Tongue (tissue), 3 donors: ENCODE measurements at places on chromosomes 1 and 21. TPM values are rescaled to one million over a fixed set of nuclear protein-coding genes. Genes with fewer than 3 reads are reported as not detected.

DNA sequence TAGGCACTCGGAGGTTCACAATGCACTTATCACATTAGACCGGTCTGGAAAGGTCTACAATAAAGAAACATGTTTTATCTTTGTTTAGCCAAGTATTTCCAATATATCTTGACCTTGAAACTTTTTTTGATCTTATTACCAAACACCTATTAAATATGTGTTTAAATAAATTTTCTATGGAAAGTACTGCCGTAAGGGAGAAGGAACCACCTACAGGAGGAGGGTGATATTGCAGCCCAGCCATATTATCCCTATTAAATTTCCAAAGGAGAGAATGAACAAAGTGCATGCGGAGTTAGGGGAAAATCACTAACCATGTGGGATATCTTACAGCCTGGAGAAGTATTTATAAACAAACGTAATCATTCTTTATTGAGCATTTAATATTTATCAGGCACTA lies 14.5 kb downstream of the BRINP2 start:
- DNase-seq = no peak

- DNase-seq = no peak
Measured at GRCh38 chr21:14858311-14858710, 206.5 kb downstream of the NRIP1 start.

DNA sequence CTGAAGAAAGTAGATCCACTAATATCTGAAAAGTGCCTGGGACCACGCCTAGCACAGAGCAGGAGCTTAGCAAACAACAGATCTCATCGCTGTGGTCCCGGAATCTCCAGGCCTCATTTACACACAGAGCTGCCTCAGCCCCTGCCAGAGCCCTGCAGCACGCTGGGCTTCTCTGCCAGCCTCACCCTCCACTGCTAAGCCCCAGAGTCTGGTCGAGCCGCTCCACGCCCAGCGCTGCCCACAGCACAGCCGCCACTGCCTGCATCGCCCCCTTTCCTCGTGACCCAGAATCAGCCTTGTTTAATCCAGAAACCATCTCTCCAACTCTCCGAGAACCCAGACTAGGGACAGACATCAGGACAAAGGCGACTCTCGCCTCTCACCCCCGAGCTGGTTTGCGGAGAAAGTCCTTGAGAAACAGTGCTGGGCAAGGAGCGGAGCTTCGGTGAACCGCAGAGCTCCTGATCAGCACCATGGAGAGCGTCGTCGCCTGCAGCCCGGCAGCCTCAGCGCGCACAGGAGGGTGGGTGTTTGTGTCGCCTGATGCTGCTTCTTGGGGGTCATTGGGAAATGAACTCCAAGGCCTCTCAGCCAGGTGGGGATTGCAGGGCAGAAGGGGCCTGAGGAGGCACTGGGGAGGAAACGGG lies 145.1 kb downstream of the NPHP4 start:
- peak; percentile 78 for DNase-seq

- no peak for DNase-seq
Measured at GRCh38 chr1:115669002-115669673, 27.4 kb downstream of the VANGL1 start.

- DNase-seq = no peak
Measured at GRCh38 chr1:31943546-31944184, 5.5 kb upstream of the PTP4A2 start.

DNA sequence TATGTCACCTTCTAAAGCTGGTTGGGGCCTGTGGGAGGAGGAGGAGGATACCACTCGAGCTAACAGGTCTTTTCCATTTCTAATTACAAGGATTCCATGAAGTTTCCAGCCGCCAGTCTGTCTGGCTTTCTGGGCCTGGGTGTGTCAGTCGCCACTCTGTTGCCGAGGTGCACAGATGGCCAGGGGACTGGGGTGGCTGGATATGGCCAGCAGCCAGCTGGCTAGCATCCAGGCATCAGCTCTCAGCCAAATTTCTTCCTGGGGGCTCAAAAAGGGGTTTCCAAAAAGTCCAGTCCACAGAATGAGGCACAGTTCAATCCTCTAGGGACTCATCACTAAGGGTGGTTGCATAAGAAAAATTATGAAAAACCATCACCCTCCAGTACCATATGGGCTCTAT lies 32.4 kb downstream of the ITPKB start:
- DNase-seq = no peak

GRCh38 chr1:66852870-66853269 lies 51.8 kb upstream of the INSL5 start:
- DNase-seq = no peak

DNA sequence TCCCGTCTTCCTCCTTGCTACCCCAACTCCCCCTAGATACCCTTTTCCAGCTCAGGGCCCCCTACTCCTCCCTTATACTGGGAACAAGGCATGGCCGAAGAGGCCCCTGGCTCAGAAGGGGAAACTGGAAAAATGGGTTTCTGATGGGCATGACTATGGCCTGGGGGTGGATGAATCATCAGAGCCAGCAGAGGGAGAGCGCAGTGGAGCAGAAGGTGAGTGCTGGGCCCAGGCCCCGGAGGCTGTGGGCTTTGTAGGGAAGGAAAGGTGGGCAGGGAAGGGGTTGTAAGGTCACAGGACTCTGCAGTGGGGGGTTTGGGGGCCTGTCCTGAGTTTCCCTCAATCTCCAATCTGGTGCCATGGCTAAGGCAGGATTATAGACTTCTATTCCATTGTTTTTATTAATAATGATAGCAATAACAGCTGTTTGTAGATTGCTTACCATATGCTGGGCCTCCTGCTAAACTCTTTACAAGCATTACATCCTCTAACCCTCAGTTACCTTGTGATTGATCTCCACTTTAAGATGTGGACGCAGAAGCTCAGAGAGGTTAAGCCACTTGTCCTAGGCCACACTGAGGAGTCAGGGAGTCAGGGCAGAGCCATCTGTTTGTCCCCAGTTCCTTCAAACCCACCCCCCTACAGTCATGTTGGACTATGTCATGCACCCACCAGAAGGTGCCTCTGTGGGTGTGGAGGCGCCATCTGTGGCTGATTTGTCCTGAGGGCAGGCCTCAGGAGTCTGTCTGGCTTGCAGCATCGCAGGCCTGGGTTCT lies 36.2 kb upstream of the ZNF362 start:
- no peak for DNase-seq

- no peak for DNase-seq
Measured at GRCh38 chr1:193919827-193920226, 733.4 kb upstream of the B3GALT2 start.

DNA sequence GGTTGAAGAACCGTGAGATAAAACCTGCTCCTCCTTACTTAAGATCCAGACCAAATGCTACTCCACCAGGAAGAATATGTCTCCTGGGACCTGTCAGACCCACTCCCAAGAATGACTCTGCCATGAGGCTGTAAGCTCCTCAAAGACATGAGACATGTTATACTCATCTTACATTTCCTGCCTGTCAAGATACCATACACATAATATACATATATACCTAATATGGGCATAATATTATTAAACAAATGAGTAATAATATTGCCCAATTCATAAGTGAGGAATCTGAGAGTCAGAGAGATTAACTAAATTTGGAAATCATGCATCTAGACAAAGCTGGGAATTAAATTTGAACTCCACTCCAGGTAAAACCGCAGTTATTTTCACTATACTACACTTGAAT lies 634.9 kb downstream of the LMO4 start:
- no peak for DNase-seq

DNA sequence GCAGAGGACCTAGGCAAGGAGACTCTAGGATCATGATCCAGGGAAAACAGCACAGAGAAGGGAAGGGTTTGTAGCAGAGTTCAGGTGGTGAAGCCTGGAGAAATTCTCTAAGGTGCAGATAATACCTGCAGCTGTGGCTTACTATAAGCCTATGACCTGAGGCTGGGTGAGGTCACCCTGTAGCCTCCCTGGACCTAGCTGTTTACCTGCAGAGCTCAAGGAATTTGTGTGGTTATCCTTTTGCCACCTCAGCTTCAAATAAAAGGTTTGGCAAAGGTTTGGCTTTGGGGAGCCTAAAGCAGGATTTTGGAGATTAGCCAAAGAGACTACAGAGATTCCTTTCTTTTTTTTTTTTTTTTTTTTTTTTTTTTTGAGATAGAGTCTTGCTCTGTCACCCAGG lies 79.5 kb upstream of the ZNF648 start:
- no peak for DNase-seq

DNA sequence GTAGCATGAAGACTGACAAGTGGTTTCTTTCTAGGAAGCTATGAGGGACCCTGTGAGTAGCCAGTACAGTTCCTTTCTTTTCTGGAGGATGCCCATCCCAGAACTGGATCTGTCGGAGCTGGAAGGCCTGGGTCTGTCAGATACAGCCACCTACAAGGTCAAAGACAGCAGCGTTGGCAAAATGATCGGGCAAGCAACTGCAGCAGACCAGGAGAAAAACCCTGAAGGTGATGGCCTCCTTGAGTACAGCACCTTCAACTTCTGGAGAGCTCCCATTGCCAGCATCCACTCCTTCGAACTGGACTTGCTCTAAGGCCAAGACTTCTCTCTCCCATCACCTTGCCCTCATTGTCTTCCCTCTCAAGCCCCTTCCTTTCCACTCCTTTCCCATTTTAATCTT lies 3.4 kb upstream of the GABPB2 start:
- no peak for DNase-seq

Gene KRTAP11-1
- total RNA-seq = not detected

Gene COL24A1
- 4.9 TPM for total RNA-seq

Gene STIL
- total RNA-seq = 8.8 TPM

Gene ESRRG
- 43.2 TPM for total RNA-seq

Gene FAM229A
- 0.82 TPM for total RNA-seq

Gene LIN28A
- total RNA-seq = not detected

Gene IQGAP3
- 10.3 TPM for total RNA-seq
